ENCODE measurements at places on chromosomes 12 and 14.

- DNase-seq, result peak; percentile 21
Measured at GRCh38 chr12:103840462-103840875, 565 bp downstream of the NT5DC3 start.

GRCh38 chr14:34318014-34318413, 144.0 kb downstream of the SPTSSA start:
- DNase-seq, result no peak

DNA sequence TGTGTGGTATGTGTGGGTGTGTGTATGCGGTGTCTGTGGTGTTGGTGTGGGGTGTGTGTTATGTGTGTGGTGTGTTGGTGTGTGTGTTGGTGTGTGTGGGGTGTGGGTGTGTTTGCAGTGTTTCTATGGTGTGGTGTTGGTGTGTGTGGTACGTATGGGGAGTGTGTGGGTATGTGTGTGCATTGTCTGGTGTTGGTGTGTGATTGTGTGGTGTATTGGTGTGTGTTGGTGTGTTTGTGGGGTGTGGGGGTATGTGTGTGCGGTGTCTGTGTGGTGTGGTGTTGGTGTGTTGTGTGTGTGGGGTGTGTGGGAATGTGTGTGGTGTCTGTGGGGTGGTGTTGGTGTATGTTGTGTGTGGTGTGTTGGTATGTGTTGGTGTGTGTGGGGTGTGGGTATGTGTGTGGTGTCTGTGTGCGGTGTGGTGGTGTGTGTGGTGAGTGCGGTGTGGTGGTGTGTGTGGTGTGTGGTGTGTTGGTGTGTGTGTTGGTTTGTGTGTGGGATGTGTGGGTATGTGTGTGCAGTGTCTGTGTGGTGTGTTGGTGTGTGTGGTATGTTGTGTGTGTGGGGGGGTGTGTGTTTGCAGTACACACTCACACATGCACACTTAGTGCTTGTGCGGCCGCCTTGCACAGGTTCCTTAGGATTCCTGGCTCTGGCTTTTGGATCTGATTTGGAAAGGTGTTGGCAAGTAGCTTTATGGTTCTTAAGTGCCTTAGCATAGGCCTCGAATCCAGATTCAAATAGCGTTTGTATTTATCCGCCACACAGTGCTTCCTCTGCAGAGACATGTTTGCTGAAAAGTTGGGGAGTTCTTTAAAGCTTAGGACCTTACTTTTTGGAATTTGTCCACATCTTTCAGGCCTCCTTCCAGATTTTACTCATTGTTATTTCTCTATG, 16.4 kb downstream of the MLXIP start:
- DNase-seq, result no peak

DNA sequence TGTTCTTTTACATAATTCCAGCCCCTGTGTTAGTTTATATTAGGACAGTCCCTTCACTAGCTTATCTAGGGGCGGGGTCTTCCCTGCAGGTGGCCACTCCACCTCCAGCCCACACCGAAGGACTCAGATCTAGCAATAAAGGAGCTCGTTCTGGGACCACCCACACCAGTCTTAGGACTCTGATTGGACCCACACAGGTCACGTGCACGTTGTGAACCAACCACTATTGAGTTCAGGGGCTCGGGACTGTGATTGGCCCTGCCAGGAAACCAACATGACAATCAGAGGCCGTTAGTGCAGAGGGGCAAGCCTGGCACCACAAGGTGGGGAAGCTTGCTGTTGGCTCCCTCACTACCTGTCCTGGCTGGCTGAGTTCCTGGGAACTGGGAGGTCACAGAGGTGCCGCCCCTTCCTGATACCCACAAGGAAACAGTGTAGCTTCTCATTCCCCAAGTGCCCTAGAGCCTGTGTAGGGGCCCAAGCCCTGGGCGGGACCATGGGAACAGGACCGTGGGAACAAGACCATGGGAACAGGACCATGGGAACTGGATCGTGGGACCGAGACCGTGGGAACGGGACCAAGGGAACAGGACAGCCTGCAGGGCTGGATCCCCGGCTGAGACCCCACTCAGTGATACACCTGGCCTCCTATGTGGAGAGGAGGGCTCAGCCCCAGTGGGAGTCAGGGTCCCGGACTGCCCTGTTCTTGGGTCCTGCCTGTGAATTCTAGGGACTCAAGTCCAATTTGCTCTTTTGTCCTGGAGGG, 297.8 kb downstream of the ADGRD1 start:
- no peak for DNase-seq

GRCh38 chr12:22935090-22935489, 310.1 kb downstream of the ETNK1 start:
- DNase-seq, result no peak

GRCh38 chr14:100027771-100028490, 37.3 kb upstream of the EVL start:
- no peak for DNase-seq

DNA sequence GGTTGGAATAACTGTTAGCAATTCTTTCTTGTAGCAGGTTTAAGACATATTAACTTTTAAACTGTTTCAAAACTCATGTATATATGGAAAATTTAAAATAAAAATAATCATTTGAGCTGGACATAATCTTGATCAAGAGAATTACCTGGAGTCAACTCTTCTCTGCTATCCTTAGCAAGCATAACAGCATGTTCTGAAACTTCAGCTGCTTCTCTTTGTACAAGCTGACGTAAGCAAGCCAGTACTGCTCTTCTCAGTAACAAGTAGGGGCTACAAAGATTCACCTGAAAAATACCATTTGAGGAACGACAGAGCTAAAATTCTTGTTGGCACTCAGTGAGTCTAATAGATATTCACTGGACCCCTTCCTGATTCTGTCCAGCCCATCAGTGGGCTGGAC, 83.0 kb downstream of the HEATR5A start:
- no peak for DNase-seq

DNA sequence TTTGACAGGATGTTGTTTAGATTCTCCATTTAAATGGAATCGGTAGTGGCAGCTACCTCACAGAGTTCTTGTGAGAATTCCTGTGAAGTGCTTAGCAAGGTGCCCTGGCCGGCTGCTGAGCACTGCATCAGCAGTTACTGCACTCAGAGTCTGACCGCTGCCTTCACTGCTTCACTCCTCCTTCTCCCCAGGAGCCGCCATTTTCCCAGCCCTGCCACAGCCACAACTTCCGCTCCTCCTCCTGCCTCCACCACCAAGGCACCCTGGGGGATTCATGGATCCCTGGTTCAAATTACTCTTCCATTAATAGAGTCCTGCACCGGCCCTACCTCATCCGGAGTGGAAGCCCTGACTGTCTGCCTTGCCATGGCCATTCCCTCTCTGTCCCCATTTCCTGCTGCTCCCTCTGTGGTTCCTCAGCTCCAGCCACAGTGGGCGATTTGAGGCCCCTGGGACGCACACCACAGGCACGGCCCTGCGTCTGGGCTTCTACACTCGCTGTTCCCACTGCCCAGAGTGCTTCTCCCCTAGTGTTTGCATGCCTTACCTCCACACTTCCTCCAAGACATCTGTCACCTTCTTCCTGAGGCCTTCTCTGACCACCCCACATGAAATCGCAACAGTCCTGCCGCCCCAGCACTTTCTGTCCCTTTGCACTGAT, 210.3 kb downstream of the IPO8 start:
- no peak for DNase-seq

- no peak for DNase-seq
Measured at GRCh38 chr12:112163471-112163991, 38.2 kb downstream of the TRAFD1 start.

DNA sequence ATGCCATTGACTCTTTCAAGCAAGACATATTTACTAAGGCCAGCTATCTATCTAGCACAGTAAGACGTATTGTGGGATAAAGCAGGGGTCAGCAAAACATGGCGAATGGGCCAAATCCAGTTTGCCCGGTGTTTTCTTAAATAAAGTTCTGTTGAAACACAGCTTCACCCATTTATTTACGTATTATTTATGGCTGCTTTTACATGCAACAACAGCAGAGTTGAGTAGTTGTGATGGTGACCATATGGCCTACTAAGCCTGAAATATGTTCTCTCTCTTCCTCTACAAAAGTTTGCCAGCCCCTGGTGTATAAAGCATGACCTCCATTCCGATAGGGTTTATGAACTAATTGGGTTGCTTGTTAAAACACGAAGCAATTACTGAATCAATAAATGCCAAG, 322.1 kb downstream of the CCDC91 start:
- no peak for DNase-seq

GRCh38 chr12:42426746-42427145, 100.8 kb downstream of the PPHLN1 start:
- DNase-seq, result no peak

DNA sequence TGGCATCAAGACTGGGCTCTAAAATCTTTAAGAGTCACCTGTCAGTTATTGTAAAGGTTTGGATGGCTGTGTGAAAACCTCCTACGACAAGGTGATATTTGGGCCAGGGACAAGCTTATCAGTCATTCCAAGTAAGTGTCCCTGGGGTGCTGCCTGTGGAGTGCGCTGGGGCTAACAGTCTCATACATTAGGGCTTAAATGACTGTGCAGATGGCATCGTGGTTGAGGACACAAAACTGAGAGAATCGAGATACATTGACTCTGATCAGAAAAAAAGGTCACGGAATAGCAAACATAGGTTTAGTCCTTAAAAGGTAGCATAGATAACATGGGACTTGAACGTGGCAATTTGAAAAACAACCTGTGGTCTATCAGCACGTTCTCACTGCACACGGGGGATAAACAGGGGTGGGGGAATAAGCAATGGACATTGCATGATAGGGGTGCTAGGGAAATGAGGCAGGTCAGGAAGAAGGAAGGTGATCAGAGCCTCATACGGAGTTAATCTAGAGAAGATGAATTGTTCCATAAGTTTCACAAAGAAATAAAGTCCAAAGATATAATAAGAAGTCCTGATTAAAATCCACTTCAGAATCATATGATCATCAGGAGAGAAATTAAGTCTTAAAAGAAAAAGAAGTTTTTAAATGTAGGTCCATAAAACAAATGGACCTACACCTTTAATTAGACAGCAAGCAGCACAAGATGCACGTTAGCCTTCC, 100.3 kb downstream of the DAD1 start:
- no peak for DNase-seq

DNA sequence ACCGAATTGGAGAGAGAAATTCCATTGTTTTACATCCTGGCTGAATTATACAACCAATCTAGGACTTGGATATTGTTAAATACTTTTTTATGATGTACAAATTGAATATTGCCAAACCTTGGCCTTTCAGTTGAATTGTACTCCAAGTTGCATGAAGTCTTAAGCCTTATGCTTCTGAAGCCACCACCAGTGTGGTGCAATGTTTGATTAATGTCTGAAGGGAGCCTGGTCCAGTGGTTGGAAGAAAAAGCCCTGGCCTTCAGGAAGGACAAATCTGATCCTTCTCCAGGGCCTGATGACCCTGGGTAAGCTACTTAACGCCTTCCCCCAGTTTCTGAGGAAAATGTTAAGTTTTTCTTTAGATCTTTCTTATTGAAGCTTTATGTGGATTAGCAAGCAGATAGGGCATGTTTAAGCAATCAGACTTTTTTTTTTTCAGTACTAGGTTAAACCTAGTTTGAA, 72.0 kb downstream of the PAPOLA start:
- no peak for DNase-seq

- DNase-seq, result no peak
Measured at GRCh38 chr14:38762426-38762825, 340.6 kb downstream of the SEC23A start.

DNA sequence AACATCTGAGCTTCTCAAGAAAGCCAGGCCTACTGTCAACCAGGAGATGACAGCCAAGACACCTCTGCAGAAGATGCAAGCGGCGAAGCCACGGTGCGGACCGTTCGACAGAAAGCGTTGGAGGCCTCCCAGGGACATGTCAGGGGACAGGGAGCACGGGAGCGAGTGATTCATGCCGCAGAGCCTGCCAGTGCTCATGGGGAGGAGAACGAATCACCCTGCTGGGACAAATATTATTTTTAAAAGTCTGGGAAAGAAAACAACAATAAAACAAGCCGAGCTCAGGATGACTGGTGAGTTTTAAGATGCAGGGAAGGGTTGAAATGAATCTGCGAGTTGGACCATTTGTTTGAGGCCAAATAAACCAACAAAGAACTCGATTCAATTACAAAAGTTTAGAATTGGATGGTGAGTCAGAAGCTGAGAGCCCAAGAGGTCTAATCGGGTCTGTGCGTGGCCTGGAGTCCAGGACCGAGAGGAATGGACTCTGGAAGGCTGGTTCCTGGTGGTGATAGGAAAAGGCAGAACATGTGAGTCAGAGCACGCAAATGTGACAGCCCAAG, 91.0 kb downstream of the RBM19 start:
- no peak for DNase-seq

DNA sequence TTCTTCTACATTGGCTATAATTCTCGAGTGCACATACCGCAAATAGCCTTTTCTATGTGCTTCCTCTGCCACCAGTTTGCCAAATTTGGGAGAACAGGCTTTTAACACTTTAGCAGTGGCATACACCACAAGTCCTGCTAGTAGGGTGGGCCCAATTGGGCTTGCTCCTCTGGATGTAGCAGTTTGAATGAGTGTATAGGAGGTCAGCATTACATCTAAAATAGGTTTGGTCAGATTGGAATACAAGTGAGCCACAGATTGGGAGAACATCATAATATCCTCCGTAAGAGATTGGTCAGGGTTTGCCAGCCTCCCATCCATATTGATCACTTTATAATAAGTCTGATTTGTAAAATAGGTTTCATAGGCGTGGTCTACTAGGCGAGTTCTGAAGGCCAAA, 902 bp downstream of the ABCD2 start:
- no peak for DNase-seq

DNA sequence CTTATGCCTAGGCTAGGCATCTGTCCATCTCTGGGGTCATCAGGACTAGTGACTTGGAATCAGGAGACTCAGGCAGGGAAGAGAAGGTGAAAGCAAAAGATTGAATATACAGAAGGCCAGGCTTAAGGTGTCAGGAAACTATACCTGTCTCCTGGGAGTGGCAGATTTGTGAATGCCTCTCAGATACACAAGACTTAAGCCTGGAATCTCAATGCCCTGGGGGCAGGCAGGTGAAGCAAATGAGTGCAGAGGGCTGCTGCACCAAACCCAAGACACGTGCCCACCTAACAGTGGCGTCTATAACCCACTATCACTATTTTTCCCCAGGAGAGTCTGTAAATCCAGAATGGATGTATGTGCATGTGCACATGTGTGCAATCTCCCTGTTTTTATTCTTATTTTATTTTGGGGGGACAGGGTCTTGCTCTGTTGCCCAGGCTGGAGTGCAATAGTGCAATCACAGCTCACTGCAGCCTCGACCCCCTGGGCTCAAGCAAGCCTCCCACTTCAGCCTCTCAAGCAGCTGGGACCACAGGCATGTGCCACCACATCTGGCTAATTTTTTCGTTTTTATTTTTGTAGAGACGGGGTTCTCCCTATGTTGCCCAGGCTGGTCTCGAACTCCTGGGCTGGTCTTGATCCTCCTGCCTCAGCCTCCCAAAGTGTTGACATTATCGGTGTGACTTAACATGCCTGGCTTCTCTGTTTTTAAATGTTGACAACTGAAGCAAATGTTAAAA, 31.9 kb upstream of the FOS start:
- no peak for DNase-seq

DNA sequence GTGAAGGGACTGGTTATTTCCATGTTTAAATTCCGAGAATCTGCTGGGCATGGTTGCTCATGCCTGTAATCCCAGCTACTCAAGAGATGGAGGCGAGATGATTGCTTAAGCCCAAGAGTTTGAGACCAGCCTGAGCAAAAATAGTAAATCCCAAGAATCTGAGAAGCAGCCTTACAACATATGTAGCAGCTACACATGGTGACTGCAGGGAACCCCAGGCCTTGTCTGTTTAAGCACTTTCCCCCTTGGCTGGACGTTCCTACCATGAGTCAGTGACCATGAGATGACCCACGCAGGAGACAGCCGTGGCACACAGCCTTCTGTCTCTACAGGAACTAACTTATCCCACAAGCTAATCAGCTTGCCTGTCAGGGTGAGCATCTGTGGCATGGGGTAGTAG, 5.5 kb upstream of the SLC24A4 start:
- no peak for DNase-seq

Data from stimulated activated CD4-positive, alpha-beta T cell treated with anti-CD3 and anti-CD28 coated beads, Interleukin-1b, Interleukin-23, amount 100 ng/mL, for 4 hours (primary cell).